ENCODE measurements at places on chromosomes 7 and 10.
A peak's percentile ranks its signal among the peaks of the same experiment; 100 is the strongest.

DNA sequence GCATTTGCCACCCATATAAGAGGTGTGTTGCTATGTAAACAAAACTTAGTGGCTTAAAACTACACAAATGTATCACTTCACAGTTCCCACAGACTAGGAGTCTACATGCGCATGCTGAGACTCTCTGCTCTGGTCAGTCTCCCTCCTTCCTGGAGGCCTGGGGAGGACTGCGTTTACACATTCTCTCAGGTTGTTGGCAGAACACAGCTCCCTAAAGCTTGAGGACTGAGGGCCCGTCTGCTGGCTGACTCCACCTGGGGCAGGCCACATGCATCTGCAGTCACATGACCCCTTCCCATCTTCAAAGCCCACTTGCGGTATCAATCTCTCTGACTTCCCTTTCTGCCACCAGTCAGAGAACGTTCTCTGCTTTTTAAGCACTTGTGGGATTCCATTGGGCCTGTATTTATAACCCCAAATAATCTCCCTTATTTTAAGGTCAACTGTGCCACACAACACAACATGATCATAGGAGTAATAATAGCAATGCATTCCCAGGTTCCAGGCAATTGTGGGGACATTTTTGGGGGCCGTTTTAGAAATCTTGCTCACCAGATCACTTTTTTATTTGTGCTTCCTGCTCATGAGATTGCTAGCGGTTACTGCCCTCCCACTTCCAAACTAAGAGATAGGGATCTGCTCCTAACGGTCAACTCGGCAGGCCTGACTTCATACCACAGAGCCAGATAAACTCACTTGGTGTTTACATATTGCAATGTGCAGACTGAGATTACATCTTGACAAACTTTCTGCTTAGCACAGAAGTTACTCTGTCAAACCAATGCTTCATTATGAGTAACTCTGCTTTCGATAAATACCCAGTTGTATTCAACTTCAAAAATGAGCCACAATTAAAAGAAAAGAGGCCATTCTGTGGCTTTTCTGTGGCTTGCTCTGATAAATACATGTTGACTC lies 96.3 kb downstream of the ALOX5 start:
- no peak for DNase-seq

DNA sequence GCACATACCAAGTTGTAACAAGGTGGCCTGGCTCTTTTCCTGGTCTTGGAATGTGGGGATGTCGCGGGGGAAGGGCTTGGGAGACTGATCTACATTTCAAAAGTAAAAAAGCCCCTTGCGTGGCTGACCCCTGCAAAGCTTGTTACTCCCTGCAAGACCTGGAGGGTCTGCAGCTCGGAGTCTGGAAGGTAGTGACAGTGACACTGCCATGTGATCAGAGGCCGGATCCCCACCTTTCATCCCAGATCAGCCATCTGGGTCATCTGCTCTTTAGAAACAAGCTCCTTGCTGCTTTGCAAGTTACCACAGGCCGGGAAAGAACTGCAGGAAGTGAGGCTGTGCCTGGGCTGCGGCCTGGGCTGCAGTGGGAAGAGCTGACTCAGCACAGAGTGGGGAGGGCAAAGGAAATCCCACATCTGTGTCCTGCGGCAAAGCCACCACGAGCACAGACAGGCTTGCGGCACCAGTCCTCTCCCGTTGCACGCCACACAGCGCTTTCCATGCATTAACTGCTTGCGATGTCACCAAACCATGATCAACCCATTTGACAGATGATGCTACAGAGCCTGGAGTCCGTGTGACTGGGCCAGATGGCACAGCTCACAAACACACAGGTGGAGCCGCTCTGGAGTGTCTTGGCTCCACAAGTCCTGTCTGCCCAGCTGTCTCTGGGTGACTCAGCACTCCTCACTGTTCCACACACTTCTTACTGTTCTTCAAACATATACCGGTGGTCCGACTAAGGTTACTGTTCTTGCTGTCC lies 97.7 kb downstream of the SH3PXD2A start:
- DNase-seq, result no peak

DNA sequence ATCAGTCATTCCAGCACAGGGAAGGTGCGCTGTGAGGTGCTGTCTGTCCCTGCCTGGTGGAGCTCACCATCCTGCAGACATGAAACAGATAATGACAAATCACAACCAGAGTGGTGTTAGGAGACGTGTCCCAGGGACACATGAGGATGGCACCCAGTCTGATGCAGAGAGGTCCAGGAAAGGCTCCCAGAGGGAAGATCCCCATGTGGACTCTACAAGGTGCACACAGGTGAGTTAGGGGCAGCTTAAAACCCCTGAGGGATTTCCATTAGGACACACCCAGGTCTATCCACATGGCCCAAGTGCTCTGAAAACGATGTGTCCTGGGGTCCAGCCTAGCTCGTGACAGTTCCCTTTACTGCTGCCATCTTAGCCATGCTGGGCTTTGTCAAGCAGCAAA lies 91.4 kb downstream of the ADARB2 start:
- DNase-seq, result no peak

GRCh38 chr10:61785473-61786105 lies 115.9 kb upstream of the ARID5B start:
- DNase-seq, result no peak

DNA sequence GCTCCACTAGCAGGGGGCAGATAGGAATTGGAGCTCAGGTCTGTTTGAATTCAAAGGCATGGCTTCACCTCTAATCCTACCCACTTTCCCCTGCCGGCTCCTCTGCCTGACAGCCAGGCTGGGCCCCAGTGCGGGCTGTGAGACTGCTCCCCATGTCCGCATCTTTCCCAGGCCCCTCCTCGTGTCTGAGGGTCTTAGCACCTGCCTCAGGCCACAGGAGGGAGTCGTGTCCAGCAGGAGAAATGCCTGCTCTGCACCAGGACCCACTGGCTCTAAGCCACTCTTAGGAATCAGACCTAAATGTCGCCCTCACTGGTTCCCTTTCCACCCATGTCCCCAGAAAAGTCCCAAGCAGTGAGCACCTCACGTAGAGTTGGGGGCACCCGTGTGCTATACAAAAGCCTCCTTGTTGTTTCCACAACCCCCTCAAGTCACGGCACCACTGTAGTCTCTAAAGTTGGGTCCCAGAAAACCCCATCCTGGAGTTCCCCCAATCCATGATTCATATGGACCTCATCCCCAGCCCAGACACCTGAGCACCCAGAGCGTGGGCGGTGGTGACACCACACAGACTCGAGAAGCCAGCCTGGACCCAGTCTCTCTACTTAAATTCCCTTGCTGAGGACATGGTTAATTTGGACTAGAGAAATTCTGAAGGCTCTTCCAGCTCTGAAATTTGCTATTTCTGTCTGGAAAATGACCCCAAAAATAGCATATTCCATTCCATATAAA lies 466.4 kb upstream of the ZMIZ1 start:
- DNase-seq, result no peak

- DNase-seq, result peak; percentile 62
Measured at GRCh38 chr10:74705358-74705980, 120.9 kb upstream of the KAT6B start.

GRCh38 chr10:100696477-100696901 lies 48.9 kb upstream of the PAX2 start:
- no peak for DNase-seq

GRCh38 chr7:67901808-67902480 lies 905.3 kb downstream of the TYW1 start:
- DNase-seq, result no peak

DNA sequence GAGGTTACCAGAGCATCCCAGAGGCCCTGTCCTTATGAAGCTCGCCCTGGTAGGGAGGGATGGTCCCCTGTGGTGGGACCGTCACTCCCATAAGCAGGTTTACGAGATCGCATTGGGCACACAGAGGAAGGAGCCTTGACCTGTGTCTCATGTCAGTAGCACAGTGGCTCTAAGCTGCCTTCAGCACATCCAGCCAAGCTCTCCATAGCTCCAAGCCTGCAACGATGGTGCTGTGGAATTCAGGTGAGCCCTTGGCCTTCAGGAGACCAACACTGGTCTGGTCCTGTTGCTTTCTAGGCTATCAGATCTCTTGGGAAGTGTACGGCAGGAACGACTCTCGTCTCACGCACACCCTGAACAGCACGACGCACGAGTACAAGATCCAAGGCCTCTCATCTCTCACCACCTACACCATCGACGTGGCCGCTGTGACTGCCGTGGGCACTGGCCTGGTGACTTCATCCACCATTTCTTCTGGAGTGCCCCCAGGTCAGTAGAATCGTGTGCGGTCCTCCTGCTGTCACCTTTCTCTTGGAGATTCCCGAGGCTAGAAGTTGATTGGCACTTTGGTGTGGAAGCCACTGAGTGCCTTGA lies 605.3 kb upstream of the FOXK1 start:
- no peak for DNase-seq

- no peak for DNase-seq
Measured at GRCh38 chr10:109887243-109887642, 36.1 kb downstream of the XPNPEP1 start.

DNA sequence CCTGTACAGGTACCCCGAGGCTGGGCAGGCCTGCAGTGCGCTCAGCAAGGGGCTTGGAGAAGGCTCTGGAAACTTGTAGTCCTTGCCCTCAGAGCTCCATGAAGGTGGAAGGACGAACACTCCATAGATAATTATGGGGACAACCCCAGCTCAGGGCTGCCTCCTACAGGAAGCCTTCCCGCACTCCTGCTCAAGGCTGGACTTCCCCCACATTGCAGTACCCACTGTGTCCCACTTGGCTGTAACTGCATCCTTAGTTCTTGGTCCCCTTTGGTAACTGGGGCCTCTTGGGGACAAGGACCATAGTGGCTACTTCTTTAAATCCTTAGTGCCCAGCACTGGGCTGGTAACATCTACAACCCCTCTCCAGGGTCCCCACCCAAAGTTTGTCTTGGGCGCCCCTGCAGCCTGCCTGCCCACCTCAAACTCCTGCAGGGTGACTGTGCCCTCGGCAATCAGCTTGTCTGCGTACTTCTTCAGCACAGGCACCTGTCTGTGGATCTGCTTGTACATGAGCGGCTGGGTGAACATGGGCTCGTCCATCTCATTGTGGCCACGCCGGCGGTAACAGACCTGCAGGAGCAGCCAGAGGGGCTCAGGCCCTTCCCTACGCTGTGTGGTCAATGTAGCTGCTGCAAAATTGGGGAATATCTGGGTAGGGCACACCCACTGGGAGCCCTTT lies 17.1 kb downstream of the OGDHL start:
- DNase-seq, result no peak

DNA sequence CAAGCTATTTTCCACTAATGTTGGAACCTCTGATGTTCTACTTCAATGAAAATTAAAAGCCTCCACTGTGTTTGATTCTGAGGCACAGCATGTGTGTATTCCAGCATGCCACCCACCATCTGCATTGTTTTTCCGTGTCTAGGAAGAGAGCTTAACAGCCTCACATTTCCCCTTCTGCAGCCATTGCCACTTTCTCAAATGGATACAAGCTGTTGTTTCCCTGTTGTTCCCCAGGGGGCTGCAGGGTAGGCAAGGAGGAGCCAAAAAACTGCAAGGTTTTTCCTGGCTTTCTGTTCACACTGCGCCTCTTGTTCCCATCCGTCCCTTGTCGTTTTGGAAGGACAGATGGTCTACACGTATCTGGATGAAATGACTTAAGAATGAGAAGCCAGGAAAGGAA lies 72.3 kb upstream of the DNAJB12 start:
- DNase-seq, result no peak

GRCh38 chr10:129756912-129757901 lies 206.9 kb downstream of the EBF3 start:
- no peak for DNase-seq

DNA sequence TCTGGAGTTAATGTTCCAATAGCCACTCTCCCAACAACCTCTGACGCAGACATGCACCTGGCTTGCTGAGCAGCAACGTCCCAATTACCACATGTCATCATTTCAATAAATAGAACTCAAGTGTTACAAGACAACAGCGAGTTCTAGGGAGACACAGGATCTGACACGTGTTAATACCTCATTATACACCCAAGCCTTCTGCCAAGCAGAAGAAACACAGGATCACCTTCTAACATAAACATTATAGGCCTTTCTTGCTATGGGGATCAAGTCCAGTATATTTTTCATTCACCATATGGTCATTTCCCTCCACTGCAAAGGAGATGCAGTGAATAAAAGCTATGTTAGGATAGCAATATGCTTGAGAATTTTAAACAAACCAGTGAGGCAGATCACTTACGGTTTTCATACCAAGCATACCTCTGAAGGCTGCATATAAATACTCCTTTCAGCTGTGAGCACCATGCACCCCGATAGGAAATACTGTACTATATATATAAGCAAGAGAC lies 74.2 kb downstream of the JAZF1 start:
- DNase-seq, result peak; percentile 47

GRCh38 chr10:49144058-49144720 lies 10.4 kb upstream of the FAM170B start:
- no peak for DNase-seq

DNA sequence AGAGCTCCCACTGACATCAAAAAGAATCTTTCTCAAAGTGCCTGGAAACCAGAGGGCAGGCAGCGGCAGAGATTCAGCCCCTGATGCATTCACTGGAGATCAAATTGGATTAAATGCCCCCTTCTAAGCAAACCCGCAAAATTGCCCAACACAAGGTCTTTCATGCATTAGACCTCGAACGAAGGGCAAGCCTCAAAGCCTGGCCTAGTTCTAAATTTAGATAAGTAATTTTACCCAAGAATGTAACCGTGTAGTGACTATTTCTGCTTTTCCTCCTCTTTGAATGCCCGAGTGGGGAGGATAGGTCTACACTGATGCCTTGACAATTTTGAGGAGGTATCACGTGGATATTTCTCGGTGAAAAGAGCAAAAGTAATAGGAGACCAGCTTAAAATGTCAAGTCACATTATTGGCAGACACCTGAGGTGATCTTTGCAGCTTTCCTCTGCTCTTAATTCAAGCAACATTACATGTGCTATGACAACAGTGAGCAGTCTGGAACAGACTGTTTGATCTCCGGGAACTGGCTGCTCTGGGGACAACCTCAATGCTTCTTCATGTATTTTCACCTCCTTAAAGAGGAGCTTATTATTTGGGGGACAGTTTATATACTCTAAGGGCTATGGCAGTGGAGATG lies 1263.5 kb upstream of the AUTS2 start:
- no peak for DNase-seq

DNA sequence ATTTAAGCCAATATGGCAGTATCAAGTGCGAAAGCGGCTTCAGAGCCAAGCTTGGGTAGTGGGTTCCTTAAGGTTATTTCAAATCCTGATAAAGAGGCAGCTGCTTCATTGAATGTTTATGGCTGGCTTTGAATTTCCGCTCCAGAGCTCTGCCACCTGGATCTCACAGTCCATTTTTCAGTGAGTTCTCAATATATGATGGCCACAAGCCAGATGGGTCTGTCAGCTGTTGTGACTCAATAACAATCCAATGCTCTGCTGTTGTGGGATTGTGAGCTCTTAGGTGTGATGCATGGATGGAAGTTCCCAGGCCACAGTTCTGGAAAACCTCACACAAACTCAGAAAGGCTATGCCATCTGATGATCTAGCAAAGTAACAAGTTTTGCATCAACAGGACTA lies 743.8 kb upstream of the LRRN3 start:
- DNase-seq, result peak; percentile 62

GRCh38 chr10:70672165-70673042 lies at the start of gene ADAMTS14:
Gene ADAMTS14 (plus strand): TSS chr10:70672506. CDS start chr10:70672803, 297 bp downstream.
- DNase-seq, result no peak

GRCh38 chr10:108378779-108379178 lies 1214.3 kb upstream of the SORCS1 start:
- no peak for DNase-seq

Measured in NCI-H1092 (cell line).